ENCODE measurements at places on chromosomes 2 and 18.

GRCh38 chr2:196914867-196915460 lies 11.5 kb downstream of the PGAP1 start:
- DNase-seq = no peak

DNA sequence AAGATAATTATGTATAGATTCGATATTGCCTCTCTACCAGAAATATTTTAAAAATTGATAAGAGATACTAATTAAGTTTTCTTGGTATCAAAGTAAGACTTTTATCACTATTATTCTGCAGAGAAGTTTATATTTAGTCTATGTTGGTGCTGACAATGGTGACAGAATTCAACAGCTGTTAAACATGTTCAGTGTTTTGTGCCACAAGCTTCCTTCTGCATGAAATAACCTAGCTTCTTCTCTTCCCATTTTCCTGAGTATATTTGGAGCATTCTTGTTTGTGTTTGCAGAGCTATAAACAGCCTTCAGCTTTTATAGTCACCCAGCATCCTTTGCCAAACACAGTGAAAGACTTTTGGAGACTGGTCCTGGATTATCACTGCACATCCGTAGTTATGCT lies 229.2 kb upstream of the RAB12 start:
- no peak for DNase-seq

- no peak for DNase-seq
Observed at GRCh38 chr2:199979398-199979797, 24.0 kb downstream of the MAIP1 start.

GRCh38 chr2:164935118-164936101 lies 19.9 kb downstream of the SLC38A11 start:
- DNase-seq = peak; percentile 58

DNA sequence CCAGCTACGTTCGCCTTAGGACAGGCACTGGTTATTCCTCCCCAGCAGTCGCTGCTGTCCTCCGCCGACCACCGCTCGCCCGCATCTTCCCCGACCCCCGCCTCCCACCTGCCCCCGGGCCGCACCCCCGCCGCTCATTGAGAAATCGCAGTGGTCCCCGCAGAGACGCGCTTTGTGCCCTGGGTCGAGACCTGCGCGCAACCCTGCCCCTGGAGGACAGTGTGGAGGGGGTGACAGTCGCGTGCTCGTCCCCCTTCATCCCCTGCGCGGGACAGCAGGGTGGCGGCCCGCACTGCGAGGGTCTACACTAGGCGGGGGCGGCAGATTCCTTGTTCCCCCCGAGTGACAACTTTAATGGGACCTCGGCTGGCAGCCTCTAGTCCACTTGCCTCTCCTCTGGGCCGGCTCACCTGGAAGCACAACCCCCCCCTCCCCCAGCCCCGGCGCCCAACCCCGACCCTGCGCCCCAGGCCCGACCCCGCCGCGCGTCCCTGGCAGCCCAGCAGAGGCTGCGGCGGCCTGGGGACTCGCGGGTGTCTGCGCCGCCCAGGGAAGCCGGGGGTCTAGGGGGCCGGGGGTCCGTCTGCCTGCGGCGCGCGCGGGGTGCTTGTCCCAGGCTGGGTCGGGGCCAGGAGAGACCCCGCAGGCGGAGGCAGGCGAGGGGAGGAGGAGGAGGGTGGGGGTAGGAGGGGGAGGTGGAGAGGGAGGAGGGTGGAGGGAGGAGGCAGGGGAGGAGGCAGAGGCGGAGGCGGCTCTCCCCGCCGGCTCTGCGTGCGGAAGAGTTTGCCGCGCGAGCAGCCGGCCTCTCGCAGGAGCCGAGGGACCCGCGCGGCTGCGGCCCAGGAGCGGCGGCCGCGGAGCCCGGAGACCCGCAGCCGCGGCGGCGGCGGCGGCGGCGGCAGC lies at the start of gene NPAS2:
NPAS2 (plus strand) TSS at position 770 of the 903 bp plus-strand sequence. CDS start 84,616 bp downstream, outside the sequence.
- no peak for DNase-seq

GRCh38 chr2:69054431-69054830 lies 41.5 kb downstream of the ANTXR1 start:
- DNase-seq = no peak

- DNase-seq = no peak
Observed at GRCh38 chr2:143533846-143534245, 404.6 kb downstream of the ARHGAP15 start.

- DNase-seq = no peak
Observed at GRCh38 chr2:189143925-189144324, 35.6 kb downstream of the COL5A2 start.

DNA sequence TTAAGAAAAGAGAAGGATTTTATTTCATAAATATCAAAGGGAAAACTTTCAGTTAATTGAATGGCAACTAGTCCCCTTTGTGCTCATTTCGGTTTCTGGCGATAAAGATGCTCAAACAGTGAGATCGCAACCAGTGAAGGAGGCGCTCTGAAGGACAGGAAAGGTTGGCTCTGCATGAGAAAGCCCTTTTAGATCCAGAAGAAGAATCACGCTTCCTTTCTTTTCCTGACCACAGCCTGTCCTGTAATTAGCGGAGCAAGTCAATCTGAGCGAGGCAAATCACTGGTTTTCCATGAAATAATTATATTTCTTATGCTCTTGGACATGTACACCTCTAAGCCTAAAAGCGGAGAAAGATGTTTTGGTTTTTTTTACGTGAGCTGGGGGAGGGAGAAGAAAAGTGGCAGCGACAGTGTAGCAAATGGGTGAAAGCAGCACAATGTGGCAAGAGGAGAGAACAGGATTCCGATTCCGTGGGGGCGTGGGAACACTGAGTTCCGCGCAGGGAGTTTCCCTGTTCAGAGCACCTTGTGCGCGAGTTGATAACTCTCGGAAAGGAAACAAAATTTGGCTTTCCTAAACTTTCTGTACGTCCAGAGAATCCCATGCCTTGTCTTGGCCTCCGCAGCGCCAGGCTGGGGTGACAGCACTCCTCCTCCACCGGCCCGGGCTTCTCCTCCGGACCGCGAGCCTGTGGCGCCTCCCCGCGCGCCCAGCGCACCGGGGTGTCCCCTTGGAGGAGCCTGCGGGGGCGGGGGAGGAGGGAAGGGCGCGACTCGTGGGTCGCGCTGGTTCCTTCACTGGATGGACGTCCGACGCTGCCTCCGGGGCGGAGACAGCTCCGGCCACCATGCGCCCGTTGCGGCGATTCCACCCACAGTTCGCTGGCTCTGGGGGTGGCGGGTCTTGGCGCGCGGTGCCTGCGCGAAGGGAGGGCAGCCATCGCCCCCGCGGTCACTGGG lies 620 bp upstream of the SLC9A2 start:
- peak; percentile 26 for DNase-seq

DNA sequence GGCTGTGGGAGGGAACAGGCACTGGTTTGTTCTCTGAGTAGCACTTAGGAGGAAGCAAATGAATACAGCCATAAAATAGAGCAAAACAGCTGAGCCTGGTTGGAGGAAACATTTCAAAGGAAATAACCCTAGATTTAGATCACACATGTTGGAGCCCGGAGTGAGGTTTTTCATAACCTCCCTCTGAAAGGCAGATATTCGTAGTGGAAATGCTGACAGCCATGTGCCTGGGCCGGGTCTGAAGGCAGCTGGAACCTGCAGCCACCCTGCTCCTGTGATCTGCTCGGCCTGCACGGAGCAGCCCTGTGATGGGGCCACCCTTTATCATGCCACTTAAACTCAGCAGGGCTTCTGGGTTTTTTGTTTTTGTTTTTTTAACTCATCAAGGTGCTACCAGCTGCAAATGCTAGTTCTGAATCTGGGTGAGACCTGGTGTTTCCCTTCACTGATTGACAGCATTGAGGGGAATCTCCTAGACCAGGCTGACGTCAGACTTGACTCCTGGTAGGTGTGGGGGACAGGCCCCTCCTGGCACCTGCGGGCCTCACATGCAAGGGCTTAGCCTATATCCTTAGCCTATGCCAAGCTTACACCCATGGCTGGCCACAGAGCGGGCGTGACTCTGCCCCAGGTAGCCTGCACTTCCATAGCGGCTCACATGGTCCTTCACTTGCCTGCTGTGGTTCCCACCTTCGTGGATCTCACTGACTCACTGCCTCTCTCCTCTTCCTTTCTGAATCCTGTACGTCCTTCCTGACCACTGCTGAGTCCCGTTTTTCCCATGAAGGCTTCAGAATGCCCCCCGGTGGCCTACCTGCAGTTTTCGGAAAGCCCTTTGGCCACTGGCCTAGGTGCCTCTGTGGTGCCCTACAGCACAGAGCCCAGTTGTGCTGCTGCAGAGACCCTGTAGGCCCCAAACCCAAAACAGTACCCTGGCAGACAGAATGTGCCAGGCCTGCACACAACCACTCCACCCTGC lies 217.3 kb downstream of the SEPTIN10 start:
- DNase-seq = peak; percentile 68

Measured in NCI-H510A treated with DMSO at 0.1 percent for 48 hours (cell line).